CD4-positive, alpha-beta memory T cell (primary cell): ENCODE measurements at places on chromosomes 13 and 19. TPM values are rescaled to one million over a fixed set of nuclear protein-coding genes. Genes with fewer than 3 reads are reported as not detected.

GRCh38 chr19:7505288-7505681, 10.6 kb upstream of the ZNF358 start:
- DNase-seq, result no peak

KLK5 gene
- total RNA-seq, result not detected

GRCh38 chr13:49664606-49665005, 26.7 kb downstream of the EBPL start:
- no peak for DNase-seq

DNA sequence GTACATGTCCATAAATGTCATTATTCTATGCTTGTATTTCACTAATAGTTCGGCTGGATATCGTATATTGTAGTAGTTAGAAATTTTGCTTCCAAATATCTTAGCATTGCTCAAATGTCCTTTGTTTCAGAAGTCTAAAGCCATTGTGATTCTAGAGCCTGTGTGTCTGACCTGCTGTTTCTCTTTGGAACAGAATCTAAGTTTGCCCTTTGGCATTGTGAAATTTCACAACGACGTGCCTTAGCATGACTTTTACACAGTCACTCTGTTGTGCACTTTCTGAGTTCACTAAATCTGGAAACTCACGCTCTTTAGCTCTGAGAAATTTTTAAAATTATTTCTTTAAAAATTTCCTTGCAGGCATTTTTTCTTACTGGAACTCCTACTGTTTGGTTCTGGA, 152.2 kb downstream of the TBC1D4 start:
- DNase-seq, result no peak

DNA sequence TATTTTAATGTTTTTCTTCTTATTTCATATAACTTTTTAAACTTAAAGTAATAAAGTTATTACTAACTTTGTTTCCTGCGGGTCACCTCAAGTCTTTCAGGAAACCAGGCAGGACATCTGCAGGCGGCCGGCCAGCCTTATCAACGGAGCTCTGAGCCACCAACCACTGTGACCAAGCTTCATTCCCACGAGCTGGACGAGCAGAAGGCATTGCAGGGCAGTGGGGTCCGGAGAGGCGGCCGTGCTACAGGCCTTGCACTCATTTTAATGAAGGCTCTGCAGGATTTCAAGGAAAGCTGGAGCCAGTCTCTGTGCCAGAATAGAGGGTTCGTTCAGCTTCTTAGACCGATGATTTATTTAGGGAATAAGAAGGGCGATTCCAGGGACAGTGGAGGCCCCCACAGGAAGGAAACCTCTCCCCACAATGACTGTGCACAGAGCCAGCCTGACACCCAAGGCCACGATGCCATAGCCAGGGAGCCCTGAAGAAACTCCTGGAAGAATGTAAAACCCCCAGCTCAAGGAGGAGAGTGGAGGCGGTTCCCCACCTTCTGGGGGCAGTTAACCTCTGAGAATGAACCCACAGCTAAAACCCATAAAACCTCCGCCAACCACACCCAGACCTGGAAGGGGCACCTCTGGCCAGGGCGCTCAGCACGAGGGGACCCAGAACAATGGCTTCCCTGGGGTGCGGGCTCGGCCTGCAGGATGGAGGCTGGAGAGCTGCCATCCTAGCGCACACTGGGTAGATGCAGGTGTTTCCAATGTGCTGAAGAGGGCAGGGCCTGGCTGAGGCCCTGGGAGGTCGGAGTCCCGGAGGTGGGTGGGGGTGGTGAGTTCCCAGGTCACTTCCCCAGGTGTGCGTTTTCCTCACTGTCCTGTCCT, 75.0 kb downstream of the RASA3 start:
- no peak for DNase-seq

HCST gene
- 75.2 TPM for total RNA-seq

GRCh38 chr13:48066310-48066989, 28.5 kb downstream of the MED4 start:
- DNase-seq, result no peak

- DNase-seq, result peak; percentile 69
Observed at GRCh38 chr19:13172346-13173138, 22.3 kb downstream of the IER2 start.

GRCh38 chr19:1618157-1619093, 13.2 kb upstream of the UQCR11 start:
- DNase-seq, result no peak

STX10 gene
- total RNA-seq, result 64.0 TPM

RGL3 gene
- total RNA-seq, result not detected

SLC6A16 gene
- 4.3 TPM for total RNA-seq

- no peak for DNase-seq
Observed at GRCh38 chr19:50974702-50975556, 5.5 kb upstream of the KLK6 start.

- DNase-seq, result no peak
Observed at GRCh38 chr13:33785384-33785783, 32.6 kb upstream of the RFC3 start.

ZNF738 gene
- total RNA-seq, result 9.8 TPM

GRCh38 chr19:47493378-47494210, 9.6 kb upstream of the KPTN start:
- DNase-seq, result no peak

REXO1 gene
- total RNA-seq, result 57.1 TPM

DNA sequence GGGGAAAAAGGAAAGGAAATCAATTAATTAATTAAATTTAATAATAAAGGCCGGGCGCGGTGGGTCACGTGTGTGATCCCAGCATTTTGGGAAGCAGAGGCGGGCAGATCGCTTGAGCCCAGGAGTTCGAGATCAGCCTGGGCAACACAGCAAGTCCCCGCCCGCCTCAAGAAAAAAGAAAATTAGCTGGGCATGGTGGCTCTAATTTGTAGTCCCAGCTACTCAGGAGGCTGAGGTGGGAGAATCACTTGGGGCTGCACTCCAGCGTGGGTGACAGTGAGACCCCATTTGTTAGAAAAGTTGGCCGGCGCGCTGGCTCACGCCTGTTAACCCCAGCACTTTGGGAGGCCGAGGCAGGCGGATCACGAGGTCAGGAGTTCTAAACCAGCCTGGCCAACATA, 733 bp upstream of the CD320 start:
- no peak for DNase-seq

DHDH gene
- 1.6 TPM for total RNA-seq

DNA sequence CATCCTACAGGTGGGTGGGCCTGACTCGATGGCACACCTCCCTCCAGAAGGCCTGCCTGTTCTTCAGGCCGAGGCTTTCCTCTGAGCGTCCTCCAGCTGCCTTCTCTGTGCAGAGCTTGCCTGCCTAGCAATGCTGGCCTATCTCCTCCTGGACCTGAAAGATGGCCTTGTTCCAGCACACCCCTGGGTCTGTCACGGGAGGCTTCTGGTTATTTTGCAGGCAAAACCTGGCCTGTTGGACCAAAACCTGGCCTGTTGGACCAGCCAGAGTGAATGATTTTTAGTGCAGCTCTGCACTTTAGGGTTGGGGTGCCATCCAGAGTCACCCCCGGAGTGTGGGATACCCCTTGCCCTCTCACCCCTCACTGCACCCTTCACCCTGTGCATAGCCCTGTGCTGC, 128.4 kb downstream of the KATNAL1 start:
- no peak for DNase-seq

- peak; percentile 27 for DNase-seq
Observed at GRCh38 chr13:22076658-22077057, 405.8 kb downstream of the FGF9 start.

DNA sequence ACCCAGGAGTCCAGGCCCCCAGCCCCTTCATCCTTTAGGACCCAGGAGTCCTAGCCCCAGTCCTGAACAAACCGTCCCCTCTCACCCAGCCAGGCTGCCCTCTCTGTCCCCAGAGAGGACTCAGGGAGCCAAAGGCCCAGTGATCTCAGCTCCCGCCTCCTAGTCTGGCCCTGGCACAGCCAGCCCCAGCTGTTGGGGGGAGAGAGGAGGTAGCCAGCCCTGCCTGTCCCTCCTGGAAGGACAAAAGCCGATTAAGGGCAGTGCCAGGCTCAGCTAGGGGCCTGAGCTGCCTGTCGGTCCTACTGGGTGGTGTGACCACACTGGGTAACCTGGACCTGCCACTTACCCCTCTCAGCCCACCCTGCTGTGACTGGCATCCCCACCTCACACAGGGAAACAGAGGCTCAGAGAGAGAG, 14.5 kb downstream of the LIPE start:
- DNase-seq, result no peak

DNA sequence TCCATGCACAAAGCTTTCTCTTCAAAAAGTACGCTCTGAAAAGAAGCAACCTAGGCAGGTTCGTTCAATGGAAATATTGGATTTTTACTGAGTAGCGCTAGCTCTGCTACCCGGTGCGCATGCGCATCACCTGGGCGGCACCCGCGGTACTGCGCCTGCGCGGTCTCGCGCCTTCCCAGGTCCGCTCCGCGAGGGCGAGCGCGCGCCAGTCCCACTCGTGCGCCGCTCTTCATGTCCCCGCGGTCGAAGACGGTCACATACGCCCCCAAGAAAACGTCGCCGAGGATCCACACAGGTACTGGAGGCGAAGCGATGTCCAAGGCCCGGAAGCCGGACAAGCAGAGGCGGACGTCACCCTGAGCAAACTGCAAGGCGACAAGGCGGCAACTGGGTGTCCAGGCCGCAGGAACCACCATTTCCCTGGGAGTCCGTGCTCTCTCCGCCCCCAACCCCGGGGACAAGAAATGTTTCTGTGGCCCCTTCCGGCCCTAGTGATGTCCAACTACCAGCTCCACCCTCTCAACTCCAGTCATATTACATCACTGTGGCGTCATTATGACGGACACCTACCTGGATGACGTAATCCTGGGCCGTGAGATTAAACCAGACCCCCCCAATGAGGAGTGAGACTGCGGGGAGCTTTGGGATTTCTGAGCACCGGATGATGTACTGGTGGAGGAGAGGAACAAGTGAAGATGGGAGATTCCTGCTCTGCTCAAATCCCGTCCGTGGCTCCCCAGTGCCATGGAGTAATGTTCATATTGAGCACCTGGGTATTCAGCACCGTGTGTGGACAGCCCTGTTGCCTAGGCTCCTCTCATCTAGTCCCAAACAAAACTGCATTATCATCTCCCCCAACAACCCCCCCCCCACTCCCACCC, 4.8 kb upstream of the KCNC3 start:
- no peak for DNase-seq

GRCh38 chr13:44463759-44464158, 90.1 kb downstream of the SERP2 start:
- no peak for DNase-seq

- no peak for DNase-seq
Observed at GRCh38 chr13:61162636-61163035, 253.0 kb downstream of the PCDH20 start.

DNA sequence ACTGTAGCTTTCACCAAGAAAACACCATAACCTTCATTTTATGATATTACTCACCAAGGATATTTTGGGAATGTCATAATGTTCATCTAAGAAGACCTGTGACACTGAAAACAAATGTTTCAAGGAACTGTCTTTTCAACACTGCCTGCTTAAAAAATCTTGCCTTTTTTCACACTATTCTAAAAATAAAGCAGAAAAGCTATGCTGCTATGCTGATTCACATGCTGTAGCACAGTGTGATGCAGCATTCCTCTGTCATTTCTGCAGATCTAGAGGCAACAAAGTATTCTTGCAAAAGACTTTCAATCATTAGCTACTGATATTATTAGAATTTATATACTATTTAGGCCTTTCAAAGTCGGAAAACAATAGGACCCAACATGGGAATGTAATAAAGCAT, 525.7 kb downstream of the UQCRFS1 start:
- DNase-seq, result no peak

- DNase-seq, result peak; percentile 27
Observed at GRCh38 chr19:12800923-12801465, 606 bp downstream of the PRDX2 start.

DNA sequence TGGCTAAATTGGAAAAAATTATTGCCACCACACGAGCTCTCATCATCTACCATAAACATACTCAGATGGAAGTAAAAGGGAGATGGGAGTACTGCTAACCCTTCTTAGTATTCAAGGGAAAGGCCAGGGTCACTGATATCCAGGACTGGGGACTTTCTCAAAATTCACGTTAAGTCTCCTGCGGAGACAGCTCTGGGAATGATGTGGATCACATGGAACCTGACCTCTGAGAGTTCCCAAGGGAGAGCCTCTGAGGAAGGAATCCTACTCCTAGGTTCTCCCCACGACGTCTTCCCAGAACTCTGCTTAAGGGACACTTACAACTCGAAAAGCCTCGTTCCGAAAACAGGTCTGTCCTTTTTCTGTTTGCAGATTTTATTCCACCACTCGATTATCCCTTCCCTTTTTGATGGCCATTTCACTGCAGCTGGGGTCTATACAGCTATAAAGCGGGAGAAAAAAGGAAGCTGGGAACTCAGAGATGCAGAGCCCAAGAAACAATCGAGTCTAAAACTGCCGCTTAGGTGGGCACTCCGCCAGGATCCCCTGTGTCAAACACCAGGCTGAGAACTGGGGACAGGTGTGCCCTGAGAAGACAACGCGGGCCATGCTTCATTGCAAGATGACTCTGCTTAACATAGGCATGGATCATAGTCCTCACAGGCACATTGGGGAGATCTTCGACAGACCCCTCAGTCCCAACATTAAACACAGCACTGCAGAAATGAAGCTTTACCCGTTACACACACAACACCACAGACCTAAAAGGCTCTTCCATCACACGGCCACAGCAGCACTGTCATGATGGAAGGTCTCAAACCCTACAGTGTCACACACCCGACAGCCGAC, 823 bp upstream of the ZNF567 start:
- no peak for DNase-seq

BRME1 gene
- 3.1 TPM for total RNA-seq

ZNF527 gene
- 12.7 TPM for total RNA-seq

DNA sequence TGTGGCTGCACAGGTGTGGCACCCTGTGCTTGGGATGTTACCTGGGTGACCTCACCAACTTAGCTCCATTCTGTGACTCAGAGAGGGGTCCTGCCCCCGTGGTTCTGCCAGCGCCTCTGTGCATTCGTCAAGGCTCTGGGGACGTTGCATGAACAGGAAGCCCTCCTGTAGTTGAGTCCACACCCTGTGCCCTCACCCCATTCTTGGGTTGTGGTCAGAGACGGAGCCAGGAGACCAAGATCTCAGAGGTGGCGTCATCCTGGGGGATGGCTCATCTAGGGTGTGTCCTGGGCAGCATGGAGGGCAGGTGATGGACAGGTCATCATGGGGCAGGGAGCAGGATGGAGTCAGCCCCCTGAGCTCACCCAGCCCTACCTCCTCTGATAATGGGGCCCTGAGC, 2.5 kb downstream of the COX6B2 start:
- peak; percentile 25 for DNase-seq

DNA sequence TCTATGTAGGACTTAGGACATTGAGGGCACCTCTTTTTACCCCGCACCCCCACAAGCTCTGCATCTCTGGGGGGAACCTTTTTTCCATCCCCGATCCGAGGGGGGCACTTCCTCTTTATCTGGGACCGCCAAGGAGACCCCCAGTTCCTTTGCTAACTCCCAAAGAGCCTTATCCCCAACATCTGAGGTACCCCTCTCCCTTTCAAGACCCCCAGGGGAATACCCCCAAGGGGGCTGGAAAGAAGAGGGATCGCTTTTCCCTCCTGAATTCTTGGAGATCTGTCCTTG, 1.1 kb downstream of the TNFSF9 start:
- no peak for DNase-seq
